ENCODE measurements at places on chromosomes 2 and 18.

DNA sequence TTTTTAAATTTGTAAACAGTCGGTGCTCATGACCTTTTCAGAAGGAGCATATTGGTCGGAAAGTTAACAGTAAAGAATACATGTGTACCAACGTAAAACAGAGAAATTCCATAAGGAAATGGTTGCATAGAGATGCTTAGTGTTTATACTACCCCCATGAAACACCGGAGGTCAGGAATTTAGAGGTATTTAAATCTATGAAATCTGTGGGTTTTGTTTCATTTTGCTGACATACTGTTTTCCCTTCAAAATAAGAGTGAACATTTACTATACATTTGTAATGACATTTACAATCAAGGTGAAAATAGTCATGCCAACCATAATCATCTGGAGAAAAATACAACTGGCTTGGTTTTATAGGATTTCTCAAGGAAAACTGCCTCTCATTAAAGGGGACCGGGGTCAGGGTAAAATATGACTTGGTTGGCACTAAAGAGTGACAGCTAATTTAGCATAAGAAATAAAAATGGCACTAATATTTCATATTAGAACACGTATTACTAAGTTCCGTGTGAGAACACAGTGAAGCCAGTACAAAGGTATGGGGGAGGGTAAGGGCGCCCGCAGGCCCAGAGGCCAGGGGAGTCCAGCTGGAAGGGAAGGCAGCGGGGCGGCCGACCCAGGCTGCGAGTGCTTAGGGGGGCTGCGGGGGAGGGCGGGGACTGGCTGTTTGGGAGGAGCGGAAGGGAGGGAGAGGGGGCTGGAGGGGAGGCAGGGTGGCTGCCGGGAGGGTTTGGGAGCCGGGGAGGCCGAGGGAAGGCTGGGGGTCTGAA is 1.1 kb upstream of the RNU4ATAC start:
- DNase-seq = no peak

DNA sequence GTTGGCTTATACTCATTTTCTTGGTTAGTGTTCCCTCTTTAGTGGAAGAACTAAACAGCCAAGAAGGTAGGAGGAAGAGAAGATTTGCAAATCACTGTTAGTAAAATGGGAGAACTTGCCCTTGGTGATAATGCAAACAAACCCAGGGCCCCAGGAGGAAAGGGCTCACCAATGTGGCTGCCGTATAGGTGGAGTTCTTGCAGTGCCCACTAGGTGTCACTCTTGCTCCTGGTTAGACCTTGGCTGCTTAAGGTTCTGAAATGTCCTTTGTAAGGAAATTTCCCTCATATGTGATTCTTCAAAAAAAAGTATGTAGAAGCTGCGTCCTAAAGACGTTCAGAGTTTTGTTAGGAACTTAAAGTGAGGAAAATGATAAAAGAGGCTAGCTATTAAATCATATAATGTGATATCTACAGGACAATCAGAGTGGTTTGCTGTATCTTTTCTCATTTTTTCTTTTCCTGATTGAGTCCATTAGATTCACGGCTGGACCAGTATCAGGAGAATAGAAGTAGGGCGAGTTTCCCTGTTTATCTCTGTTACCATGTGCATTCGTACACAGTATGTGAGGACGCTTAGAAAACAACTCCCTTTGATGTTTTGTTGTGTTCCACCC is 48.6 kb downstream of the RPIA start:
- DNase-seq = peak; percentile 59

- no peak for DNase-seq
These were observed 1262.9 kb downstream of the SUCLG1 start for GRCh38 chr2:83196225-83196624.

DNA sequence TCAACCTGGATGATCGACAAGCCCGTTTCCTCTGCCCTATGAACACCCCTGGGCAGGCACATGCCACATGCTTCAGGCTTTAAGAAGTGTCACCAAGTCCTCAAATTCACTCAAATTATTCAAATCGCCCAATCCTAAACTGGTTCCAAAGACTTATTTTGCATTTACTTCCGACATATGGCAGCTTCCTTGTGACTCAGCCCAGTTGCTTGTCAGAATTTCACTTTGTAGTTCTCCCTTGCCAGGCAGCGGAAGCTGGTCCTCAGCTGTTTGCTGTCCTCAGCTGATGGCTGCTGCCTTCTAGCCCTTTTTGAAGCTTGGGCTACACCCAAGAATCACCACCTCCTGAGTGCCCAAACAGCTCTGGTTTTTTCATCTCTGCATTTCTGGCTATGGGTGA is 105.4 kb upstream of the LMAN1 start:
- DNase-seq = no peak

DNA sequence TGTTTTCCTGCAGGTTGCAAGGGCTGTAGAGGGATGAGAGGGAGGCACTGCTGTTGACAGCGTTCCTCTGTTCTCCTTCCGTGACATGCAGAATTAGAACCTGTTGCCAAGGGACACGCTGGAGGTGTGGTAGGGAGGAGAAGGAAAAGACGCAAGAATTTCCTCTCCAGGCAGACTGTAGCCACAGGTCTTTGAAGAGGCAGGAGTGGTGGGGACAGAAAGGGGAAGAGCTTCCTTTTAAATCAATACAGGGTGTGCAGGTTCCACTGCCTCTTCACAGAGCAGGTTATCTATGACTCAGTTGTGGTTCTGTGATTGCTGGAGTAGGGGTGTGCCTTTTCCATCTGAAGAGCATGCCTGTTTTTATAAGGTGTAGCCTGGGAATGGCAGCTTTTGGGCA is 133.0 kb downstream of the WDSUB1 start:
- DNase-seq = no peak

GRCh38 chr2:218130822-218131221 is 5.0 kb downstream of the CXCR2 start:
- DNase-seq = no peak

DNA sequence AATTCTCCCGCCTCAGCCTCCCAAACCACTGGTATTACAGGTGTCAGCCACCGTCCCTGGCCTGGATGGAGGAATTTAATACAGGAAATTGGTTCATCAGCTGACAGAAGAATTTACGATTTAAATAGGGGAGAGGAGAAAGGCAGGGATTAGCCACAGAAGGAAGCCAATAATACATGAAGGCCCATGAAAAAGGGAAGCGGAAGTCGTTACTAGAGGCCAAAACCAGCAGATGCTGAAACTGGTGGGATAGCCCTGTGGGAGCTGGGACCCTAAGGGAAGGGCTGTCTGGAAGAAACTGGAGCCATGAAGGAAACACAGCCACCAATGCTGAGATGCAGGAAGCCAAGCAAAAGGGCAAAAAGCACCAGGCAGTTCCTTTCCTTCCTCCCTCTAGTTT is 163.7 kb upstream of the RMP24 start:
- no peak for DNase-seq

DNA sequence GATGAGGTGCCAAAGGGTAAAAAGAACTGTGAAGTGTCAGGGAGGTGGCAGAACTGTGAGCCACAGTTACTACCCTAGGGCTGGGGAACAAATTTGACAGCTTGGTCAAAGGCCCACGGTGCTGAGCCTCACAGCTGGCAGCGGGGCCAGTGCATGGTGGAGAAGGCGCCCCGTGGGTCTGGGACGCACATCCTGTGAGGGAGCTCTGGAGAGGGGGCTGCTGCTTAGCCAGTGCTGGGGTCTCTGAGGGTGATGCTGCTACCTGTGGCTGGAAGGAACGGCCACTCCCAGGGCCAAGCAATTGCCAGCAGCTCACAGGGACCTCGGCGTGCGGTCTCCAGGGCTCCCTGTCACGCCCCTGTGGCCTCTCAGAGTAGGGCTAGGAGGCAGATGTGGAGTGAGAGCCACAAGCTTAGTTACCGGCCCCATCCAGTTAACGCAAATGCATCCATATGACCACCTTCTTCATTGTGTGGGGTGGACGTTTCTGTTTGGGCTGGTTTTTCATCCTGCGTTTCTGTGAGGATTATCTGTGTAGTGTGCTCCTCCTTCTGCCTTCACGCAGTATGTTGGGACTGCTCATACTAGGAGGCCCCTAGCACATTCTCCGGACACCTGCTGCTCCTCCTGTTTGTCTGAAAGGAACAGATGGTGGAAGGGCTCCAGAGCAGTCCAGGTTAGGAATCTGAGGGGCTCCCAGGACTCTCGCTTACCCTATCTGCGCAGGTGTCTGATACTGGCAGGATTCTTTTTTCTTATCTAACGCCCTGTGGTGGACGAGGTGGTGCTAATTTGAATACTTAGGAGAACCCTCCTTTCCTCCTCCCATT is 26.0 kb downstream of the STK25 start:
- DNase-seq = no peak

DNA sequence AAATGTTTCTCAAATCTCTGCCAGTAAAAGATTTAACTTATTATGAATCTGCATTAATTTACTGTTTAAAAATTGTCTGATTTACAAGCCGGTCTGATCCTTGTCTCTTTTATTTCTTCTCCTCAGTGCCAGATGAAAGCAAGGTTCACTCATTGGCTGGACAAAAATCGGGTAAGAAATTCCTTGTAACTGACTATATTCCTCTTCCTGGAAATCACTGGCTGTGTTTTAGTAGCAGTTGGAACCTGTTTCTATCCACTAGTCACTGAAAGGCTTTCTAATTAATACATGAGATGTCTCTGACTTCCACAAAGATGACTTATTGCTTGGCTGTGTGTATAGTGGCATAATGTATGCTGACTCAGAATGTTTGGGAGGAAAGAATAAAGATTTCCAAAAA is 436.6 kb upstream of the NRP2 start:
- no peak for DNase-seq

DNA sequence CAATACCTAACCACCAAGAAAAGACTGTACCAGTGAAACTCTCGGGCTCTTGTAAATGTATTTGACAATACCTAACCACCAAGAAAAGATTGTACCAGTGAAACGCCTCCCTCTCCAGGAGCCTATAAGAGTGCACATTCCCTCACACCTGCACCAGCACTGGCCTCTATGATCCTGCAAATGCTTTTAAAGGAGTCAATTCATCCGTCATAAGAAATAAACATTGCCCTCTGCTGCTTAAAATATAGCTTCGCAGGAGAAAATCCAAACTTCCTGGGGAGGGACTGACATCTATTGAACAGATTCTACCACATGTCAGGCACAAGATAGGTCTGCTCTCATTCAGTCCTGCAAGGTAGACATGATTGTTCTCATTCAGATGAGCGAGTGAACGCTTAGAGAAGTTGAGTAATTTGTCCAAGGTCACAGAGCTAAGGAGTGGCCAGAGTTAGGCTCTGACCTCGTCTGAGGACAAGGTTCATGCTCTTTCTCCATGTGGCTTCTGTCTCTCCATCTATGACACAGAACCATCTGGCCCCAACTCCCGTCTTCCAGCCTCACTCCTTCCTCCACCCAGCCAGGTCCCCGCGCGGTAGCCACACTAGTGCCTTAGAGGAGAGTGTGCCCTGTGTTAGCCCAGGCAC is 38.7 kb downstream of the MCFD2 start:
- no peak for DNase-seq

- DNase-seq = no peak
These were observed 45.6 kb downstream of the PDE1A start for GRCh38 chr2:182381225-182381624.

DNA sequence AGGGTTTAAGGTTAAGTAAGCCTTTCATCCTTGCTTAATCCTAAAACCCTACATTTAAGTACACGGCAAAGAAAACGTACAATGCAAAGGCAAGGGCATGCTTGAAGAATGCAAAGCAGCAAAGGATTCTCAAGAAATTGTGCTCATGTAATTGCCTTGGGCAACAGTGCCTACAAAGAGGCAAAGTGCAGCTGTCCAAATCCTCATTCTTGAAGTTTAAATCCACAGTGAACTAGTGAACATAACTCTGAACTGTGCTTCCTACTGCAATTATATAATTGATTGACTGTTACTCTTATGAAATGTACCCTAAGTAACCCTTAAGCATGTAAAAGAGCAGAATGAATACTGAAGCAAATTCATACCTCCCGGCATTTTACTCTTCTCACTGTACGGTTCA is 85.4 kb downstream of the MAP3K20 start:
- DNase-seq = no peak

GRCh38 chr2:189337656-189338055 is 103.6 kb upstream of the WDR75 start:
- no peak for DNase-seq

- DNase-seq = no peak
These were observed 38.6 kb upstream of the ARL4C start for GRCh38 chr2:234535464-234535863.

- DNase-seq = no peak
These were observed 93.6 kb upstream of the HNMT start for GRCh38 chr2:137870682-137871081.

DNA sequence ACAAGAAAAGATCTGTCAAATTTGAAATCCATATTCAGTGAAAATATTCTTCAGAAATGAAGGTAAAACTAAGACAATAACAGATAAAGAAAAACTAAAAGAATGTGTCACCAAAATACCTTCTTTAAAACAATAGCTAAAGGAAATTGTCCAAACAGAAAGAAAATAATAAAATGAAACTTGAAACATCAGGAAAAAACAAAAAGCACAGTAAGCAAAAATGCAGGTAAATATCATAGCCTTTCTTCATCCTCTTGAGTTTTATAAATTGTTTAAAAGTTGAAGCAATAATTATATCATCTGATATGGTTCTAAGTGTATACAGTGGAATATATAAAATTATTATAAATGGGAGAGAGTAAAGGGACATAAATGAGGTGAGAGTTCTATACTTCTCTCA is 103.8 kb upstream of the PDE1A start:
- DNase-seq = no peak

GRCh38 chr2:128421861-128422311 is 103.2 kb upstream of the HS6ST1 start:
- DNase-seq = no peak

GRCh38 chr2:9634133-9634532 is 3.3 kb upstream of the YWHAQ start:
- no peak for DNase-seq

GRCh38 chr2:88254437-88255091 is 84.4 kb downstream of the THNSL2 start:
- no peak for DNase-seq

DNA sequence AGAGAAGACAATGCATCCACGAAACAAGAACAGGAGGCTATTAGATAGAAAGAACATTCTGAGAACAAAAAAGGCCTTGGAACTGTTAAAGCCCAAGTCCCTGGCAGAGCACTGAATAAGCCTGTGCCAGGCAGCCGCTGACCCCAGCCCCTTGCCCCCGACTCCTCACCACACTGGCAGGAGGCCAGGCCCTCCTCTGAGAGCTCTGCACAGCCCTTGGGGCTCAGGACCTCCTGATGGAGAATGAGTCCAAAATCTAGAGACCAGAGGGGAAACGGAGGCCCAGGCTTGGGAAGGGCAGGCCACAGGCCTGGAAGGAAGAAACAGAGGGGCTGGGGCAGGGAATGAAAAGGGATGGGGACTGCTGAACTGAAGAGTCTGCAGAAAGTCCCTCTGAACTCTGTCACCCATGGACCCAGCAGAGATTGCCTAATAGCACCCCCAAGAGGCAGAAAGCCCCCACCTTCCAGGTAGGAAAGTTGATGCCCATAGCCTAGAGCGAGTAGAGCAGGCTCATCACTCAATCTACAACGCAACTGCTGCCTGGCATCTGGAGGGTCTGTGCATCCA is 18.3 kb upstream of the TNS1 start:
- no peak for DNase-seq

- DNase-seq = no peak
These were observed 283.3 kb upstream of the THUMPD2 start for GRCh38 chr2:40062381-40062780.

All from stimulated activated CD4-positive, alpha-beta T cell treated with anti-CD3 and anti-CD28 coated beads, Interleukin-1b, Interleukin-23, amount 100 ng/mL, for 24 hours (primary cell).